NCI-H1417 treated with DMSO at 0.1 percent for 48 hours (cell line): ENCODE measurements at places on chromosomes 1 and 21.

DNA sequence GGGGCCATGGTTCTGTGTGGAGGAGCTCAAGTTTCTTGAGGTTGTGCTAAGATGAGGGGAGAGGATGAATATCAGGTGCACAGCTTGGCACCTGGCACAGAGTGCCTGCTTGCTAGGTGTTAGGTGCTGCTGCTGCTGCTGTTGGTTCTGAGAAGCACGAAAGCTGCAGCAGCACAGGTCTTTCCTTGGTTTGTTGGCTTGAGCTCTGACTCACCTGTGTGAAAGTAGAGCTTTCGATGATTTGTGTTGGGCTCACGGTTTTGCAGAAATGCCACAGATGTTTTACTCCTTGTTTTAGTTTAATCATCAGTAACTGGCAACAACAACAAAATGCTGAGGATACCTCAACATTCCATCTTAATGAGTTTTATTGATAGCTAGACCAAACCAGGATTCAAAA is 221.6 kb downstream of the BRINP2 start:
- DNase-seq, result no peak

GRCh38 chr1:226498640-226499008 is 49.9 kb upstream of the STUM start:
- no peak for DNase-seq

DNA sequence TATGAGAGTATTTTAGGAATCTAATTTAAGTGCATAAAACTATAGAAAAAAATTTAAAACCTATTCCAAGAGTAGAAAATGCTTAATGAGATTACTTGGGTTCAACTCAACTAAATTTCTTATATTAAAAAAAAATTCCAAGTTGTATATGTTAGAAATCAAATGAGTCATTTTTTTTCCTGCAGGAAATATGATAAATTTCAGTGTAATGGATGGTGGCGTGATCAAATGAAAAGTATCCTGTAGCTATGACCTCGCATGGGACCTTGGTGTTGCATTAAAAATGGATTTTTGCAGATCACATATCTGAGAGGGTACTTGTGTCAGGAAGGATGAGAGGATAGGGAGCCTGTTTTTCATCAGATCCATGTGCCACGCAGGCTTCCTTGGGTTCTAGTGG is 17.9 kb downstream of the ATP5PO start:
- DNase-seq, result no peak

DNA sequence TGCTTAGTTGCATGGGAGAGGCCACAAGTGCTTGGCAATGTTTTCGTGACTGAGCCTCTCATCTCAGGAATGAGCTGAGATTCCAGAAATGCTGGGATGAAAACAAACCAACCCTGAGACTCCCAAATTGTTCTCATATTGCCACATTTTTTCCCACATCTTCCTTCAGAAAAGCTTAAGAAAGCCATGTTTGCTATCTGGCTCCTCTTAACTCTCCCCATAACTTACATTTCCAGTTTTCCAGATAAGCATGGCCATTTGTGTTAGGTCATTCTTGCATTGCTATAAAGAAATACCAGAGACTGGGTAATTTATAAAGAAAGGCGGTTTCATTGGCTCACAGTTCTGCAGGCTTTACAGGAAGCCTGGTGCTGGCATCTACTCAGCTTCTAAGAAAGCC is 17.2 kb downstream of the DSCAM start:
- no peak for DNase-seq

DNA sequence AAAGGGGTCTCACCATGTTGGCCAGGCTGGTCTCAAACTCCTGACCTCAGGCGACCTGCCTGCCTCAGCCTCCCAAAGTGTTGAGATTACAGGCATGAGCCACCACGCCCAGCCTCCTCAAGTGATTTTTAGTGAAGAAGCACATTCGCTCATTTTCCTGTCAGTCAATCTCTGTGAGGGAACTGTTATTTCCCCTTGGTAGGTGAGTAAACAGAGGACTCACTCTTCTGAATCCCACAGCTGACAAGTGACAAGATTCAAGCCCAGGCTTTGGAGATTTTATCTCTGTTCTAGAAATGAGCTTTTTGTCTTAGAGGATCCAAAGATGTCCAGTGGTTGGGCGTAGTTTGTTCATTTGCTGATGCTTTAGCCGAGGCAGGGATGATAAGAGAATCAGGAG is 43.9 kb upstream of the TACSTD2 start:
- DNase-seq, result no peak

GRCh38 chr1:147634645-147635044 is 35.7 kb downstream of the ACP6 start:
- no peak for DNase-seq
